NCI-H2081 treated with DMSO at 0.1 percent for 48 hours (cell line): ENCODE measurements at places on chromosomes 12 and 14.

- DNase-seq, result no peak
Measured at GRCh38 chr12:42756841-42757623, 167.5 kb upstream of the PRICKLE1 start.

DNA sequence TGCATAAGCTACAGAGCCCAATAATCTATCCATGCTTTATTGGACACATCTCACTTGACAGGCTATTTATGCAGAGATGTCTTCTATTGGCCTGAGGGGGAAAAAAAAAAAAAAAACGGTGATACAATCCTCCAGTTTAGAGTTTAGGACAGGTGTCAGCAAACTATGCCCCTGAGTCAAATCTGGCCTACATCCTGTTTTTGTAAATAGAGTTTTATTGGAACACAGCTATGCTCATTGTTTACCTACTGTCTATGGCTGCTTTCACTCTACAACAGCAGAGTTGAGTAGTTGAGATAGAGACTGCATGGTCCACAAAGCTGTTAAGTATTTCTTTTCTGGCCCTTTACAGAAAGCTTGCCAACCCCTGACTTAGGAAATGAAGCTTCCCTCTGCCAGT is 403.1 kb downstream of the C12orf75 start:
- DNase-seq, result no peak

- no peak for DNase-seq
Measured at GRCh38 chr12:2877953-2878732, 1.1 kb downstream of the RHNO1 start.

DNA sequence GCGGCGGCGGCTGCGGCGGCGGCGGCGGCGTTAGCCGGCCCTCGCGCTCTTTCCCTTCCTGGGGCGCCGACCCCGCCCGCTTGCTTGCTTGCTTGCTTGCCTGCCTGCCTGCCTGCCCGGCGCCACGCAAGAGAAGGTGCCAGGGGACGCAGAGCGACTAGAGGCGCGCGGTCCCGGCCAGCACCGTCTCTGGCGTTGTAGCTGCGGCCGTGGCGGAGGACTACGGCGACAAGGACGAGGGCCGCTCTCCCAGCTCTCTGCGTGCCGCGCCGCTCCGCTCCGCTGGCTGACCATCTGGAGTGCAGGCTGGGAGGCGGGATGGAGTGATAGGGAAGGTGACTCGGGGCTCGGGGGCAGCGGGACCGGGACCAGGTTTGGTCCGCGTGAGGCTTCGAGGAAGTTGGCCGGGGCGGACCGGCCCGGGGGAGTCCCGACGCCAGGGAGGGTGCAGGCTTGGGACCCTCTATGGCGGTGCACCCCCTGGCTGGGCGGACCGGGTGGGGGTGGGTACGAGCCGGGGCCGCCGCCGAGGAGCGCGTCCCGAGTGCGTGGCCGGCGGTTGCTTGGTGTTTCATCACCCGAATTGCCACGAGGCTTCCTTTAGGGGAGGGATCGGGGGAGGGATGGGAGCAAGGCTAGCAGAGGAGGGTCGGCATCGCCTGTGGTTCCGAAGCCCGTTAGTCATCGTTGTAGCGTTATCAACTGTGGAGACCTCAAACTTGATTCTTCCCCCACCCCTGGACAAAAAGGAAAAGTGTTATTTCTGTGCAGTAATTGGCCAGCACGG is 471 bp downstream of the XPOT start:
- no peak for DNase-seq

DNA sequence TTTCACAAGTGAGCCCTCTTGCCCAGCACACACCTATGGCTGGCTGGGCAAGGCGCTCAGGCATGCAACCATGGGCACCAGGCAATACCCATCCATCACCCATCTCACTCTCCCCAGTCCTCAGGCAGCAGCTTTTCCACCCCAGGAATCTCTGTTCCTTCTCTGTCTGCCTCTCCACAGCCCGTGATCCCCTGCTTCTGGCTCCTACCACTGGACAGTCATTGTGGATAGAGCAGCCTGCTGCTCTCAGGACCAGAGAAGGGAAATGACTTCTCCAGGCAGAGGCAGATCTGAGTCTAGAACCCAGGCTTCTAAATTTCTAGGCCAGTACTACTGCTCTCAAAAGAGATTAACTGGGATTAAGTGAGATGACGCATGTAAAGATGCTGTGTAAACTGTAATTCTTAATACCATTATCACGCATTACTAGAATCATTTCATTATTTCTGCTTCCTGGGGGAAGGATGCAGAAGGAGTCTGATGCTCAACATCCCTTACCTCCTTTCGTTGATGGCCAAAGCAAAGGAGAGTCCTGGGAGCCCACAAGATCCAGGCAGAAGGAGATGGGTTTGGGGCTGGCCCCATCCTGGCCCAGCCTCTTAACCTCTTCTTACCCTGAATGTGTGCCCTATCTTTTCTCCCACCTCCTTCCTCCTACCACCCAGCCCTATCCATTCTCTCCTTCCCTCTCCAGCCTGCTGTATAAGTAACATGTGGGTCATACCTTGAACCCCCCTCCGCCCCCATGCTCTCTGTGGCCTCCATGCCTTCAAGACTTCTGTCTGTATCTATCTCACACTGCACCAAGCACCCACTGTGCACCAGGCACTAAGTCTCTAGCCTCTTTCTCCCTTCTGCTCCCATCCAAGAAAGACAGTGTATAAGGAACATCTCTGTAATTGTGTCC is 4.8 kb upstream of the AQP5 start:
- no peak for DNase-seq

GRCh38 chr12:3456809-3457208 is 34.2 kb upstream of the PRMT8 start:
- DNase-seq, result no peak

DNA sequence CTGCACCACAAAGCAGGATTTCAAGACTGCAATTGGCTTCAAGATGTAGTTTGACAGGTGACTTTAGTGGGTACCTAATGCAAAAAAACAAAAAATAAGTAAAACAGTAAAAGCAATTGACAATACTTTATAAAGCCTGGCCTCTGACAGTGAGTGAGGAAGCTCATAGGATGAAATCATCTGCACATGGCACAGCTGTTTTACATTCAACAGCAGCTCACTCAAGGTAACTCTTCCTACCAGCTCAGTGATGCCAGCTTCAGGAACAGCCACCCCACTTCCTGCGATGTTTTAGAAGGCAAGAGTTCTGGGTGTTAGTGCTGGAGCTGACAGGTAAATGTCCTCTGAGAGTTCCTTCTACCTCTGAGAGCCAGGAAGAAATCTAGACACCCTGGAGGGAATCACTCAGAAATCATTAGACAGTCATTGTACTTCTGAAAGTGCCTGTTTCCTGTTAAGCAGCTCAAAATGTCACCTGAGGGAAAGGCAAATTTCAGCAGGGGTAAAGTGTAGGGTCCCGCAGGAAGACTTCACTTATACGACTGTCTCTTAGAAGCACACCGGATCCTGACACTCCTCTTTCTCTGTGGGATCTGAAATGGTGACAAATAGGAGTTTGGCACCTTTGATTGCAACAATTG is 99.9 kb downstream of the FOXN3 start:
- no peak for DNase-seq

DNA sequence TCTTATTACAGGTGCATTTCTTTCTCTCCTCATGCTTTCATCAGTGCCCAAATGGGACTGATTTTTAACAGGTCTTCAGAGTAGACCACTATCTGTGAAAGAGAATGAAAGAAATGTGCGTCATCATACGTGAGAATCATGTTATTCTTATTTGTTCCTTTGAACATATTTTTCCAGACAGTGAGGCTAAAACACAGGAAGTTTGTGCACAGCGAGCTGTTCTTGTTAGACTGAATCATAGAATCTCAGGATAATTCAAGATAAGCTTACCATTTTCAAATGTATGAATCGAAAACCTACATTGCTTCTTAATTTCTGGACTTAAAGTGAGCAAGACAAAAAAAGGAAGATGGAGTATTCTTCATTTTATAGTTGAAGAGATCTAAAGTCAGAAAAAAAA is 383.1 kb downstream of the EGLN3 start:
- DNase-seq, result no peak

- DNase-seq, result no peak
Measured at GRCh38 chr14:95685978-95686922, at the start of gene TCL1B. TCL1B (plus strand) TSS chr14:95686426; CDS start chr14:95686468, 42 bp downstream.

DNA sequence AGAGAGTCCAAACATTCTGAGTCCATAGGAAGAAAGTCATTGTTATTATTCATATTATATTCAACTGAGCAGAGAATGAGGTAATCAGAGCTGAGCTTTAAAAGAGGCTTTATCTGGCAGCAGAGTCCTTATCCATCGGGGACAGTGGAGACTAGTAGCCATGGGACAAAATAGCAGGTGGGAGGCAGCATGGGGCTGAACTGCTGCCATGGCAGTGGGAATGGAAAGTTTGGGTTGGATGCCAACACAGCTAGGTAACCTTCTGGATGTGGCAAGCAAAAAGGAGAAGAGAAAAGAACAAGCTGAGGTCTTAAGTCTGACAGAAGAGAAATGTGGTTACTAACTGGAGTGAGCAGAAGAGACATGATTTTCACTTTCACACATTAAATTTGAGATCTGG is 71.0 kb upstream of the CDKN3 start:
- DNase-seq, result no peak

DNA sequence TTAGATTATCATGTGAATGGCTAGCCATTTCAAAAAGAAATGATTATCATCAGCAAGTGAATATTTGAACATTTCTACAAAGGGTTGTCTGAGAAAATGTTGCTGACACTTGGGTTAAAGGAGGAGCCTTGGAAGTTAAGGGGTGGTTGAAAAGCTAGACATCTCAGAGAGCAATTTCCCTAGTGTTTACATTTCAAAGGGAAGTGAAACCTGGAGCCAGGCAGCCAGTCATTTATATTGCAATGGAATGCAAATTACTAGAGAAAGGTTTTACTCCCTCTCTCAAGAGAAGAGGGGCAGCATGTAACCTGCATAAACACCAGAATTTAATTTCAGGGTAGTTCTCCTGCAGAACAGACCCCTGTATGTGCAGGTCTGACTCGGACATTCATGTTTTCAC is 279.0 kb downstream of the SLC16A7 start:
- no peak for DNase-seq

DNA sequence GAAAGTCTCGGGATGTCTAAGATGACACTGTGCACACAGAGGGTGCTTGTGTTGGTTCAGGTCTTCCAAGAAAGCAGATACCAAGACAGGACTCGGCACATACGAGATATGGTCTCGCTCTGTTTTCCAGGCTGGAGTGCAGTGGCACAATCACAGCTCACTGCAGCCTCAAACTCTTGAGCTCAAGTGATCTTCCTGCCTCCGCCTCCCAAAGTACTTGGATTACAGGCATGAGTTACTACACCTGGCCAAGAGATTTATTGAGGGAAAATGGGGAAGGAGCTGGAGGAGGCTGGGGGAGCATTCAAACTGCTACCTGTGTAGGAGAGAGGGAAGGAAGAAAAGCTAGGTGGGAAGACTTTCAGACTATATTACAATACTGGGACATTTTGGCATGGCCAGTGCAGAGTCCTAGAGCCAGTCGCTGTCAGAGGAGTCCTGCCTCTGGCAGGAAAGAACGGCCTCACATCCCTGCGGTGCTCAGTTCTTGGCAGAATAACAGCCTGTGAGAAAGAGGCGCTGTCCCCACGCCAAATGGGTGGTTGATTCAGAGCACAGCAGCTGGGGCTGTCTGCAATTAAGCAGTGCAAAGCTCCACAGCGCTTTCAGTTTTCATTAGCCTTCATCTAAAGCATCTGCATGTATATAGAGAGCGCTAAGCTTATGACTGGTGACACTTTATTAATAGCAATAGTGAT is 18.3 kb downstream of the SLC17A8 start:
- peak; percentile 22 for DNase-seq

GRCh38 chr14:68520637-68521556 is 272.0 kb downstream of the ZFP36L1 start:
- DNase-seq, result no peak

- DNase-seq, result no peak
Measured at GRCh38 chr12:46843811-46844210, 18.0 kb upstream of the SLC38A4 start.

GRCh38 chr12:52735816-52736632 is 32.7 kb upstream of the KRT77 start:
- DNase-seq, result no peak

- no peak for DNase-seq
Measured at GRCh38 chr14:94761997-94762377, 7.9 kb downstream of the GSC start.

GRCh38 chr14:61477712-61478462 is 156.5 kb downstream of the PRKCH start:
- no peak for DNase-seq

GRCh38 chr12:63919756-63920155 is 75.3 kb downstream of the SRGAP1 start:
- DNase-seq, result no peak

DNA sequence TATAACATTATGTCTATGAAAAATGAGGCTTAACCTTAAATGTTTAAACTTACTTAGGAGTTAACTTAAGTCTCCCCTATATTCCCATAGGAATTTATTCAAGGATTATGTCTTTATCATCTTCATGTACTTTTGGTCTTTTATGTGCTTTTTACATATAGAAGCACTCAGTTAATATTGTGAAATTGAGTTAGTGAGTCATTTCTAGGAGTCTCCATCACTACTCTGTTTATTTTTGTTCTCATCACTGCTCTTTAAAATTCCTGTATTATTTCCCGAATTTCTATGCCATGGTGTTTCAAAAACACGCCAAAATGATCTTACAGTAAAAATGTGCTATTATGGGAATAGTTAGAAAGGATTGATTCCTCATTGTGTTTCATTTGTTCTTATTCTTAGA is 31.6 kb downstream of the TBC1D15 start:
- DNase-seq, result no peak

DNA sequence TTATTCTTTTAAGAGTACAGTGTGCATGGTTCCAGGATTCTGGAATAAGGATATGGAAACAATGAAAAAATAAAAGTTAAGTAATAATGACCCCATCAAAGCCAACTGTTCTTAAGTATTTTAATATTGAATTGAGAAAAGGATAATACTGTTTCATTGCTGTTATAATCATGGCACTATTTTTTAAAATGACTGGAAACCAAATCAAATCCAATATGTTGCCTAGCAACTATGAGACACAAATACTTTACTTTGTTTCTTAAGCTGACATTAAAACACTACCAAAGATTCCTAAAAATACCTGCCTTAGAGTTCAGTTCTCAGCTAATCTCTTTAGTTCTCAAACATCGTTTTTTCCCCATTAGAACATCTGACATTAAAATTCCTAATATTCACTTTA is 66.4 kb upstream of the OTOGL start:
- DNase-seq, result no peak

GRCh38 chr14:44701563-44702263 is 194.6 kb upstream of the FSCB start:
- no peak for DNase-seq

- no peak for DNase-seq
Measured at GRCh38 chr14:94016446-94016976, 9.6 kb upstream of the OTUB2 start.

GRCh38 chr14:40354754-40355153 is 922.5 kb upstream of the FBXO33 start:
- no peak for DNase-seq

GRCh38 chr12:13101821-13102375 is 1.6 kb downstream of the GSG1 start:
- DNase-seq, result no peak
